ENCODE measurements at places on chromosomes 1 and 21.
A peak's percentile ranks its signal among the peaks of the same experiment; 100 is the strongest.

DNA sequence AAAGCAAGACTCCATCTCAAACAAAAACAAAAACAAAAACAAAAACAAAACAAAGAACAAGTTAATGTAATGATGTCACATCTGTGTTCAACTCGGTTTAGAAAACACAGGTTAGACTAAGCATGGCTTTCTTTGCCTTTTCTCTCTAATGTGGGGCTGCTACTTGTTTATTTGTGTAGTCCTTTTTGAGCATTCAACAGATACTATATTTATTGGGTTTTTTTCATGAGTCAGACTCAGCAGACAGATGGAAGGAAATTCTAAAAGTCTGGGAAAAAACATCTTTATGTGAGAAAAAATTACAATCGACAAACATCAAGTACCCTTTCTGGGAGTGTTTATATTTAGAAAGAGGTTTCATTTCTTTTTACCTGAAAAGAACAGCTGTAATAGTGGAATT lies 22.3 kb upstream of the OTUD3 start:
- no peak for DNase-seq
- H3K36me3 ChIP-seq: peaks cover 4% of the 10 kb centered on the region
- H3K27ac ChIP-seq: no peak overlapping the region
- H3K4me3 ChIP-seq: no peak overlapping the region
- H3K4me1 ChIP-seq: peaks cover 3% of the 10 kb centered on the region
- peaks cover 51% of the 10 kb centered on the region for H3K27me3 ChIP-seq

DNA sequence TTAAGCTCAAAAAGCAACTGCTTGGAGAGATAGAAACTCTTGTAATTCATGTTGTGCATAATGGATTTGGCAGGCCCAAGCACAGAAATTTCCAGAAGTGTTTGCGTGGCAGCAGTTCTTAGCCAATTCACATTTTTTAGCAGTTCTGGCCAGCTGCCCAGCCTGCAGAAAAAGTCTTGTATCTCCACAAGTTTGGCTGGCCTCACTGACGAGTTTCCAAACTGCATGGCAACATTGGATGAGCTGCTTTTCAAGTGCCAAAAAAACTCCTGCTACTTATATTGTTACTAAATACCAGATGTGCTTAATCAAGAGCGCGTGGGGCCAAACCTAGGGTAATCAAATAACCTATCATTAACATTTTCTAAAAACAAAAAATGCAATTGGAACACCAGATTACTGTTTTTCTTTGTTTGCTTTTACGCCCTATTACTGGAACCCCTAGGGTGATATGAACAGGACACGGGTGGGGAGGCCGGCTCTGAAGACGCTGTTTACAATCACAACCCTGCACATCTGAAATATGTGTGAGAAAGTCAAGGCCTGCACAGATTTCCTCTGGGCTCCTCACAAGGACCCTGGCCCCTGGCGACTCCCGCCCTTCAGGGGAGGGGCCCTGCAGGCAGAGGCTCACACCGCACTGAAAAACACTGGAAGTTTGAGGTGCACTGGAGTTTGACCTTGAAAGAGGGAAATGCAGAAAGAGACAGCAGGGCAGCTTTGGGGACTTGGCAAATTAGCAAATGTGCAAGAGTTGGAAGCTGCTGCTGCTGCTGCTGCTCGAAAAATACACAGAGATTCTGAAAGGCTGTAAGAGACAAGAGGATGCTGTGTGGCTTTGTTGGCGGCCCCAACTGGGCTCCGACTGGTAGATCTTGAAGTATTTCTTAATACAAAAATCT lies 55.2 kb upstream of the TARBP1 start:
- peaks cover 22% of the 10 kb centered on the region for H3K27me3 ChIP-seq
- no peak overlapping the region for H3K27ac ChIP-seq
- peaks cover 5% of the 10 kb centered on the region for H3K4me1 ChIP-seq
- H3K36me3 ChIP-seq: peaks cover 2% of the 10 kb centered on the region
- H3K4me3 ChIP-seq: no peak overlapping the region

- no peak overlapping the region for H3K4me3 ChIP-seq
- peaks cover 5% of the 10 kb centered on the region for H3K36me3 ChIP-seq
Observed at GRCh38 chr1:198363625-198364151, 176.8 kb downstream of the ATP6V1G3 start.

- no peak for DNase-seq
- peaks cover 3% of the 10 kb centered on the region for H3K36me3 ChIP-seq
- H3K4me1 ChIP-seq: no peaks in the 10 kb centered on the region
- no peaks in the 10 kb centered on the region for H3K27me3 ChIP-seq
- no peak overlapping the region for H3K27ac ChIP-seq
Observed at GRCh38 chr1:242890192-242890741, 364.8 kb downstream of the CEP170 start.

DNA sequence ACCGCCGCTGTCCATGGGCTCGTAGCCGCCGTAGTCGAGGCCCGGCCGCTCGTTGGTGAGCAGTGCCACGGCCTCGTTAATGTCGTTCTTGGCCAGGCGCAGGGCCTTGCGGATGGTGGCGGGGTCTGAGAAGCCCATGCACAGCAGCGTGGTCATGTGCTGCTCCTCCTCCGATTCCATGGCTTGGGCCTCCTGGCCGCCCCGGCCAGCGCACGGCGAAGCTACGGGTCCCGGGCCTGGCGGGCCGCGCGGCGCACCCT lies 300 bp downstream of the USP24 start:
- peaks cover 64% of the 10 kb centered on the region for H3K4me1 ChIP-seq
- peaks cover 6% of the 10 kb centered on the region for H3K36me3 ChIP-seq
- H3K27me3 ChIP-seq: no peaks in the 10 kb centered on the region
- peak overlapping the region; percentile 97 for H3K4me3 ChIP-seq
- DNase-seq: no peak

DNA sequence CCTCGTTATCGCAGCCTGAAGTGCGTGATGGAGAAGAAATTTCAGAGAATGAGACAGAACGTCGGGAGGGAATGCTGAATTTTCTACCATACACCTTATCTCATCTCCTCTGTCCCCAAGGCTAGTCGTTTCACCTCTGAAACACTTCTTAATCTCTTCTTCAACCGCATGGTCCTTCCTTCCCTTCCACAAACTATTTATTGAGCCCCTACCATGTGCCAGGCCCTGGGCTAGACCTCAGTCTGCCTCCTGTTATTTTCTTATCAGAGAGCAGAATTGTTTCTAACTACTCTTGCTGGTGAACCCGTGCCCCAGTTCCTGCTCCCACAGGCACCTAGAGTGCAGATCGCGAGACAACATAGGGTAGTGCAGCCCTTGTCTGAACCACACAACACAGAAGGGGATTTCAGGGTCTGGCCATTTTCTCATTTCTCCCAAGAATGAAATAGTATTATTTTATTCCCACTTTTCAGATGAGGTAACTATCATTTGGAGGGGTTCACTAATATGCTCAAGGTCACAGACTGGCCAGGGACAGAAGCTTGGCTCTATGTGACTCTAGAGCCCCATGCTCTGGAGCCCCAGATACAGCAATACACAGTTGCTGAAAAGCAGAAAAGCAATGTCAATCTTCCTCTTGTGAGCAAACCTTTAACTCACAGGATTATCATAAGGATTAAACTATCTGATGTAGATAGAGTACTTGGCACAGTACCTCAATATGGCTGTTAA lies 598 bp upstream of the ADIPOR1 start:
- H3K36me3 ChIP-seq: peaks cover 4% of the 10 kb centered on the region
- peak overlapping the region; percentile 98 for H3K4me3 ChIP-seq
- H3K4me1 ChIP-seq: peaks cover 29% of the 10 kb centered on the region
- peak overlapping the region; percentile 98 for H3K27ac ChIP-seq

GRCh38 chr1:84272401-84272800 lies 29.1 kb upstream of the SAMD13 start:
- H3K27ac ChIP-seq: peak overlapping the region; percentile 41
- no peak overlapping the region for H3K4me3 ChIP-seq
- no peak for DNase-seq
- H3K4me1 ChIP-seq: peaks cover 12% of the 10 kb centered on the region

DNA sequence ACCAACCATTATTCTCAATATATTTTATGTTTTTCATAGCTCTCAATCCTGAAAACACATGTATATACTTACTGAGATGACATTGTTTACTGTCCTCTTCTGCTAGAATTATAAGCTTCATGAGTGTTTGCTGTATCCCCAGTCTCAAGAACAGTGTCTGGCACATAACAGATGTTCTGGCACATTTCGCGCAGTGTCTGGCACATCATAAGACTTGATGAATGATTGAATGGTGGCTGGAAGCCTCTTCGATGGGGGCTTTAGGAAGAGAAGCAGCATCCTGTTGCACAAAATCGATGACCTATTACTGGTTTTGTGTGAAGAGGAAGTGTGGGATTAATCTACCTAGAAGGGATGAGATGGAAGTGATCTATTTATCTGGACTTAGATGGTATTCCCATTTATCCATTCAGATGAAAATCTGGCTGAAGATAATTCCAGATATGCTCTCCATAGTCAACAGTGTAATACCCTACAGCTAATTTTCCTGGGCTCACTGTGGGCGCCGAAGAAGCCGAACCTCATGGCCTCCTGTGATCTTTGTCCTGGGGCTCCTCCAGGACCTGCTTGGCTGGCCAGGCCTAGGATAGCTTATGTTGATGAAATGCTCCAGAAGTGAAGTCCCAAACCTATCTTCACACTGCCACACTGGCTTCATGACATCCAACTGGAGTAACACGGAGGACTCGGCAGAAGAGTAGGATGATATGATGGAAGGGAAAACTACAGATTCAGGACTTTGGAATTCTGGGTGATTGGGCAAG lies 26.5 kb downstream of the CD34 start:
- DNase-seq: no peak
- peak overlapping the region; percentile 99 for H3K27ac ChIP-seq
- peak overlapping the region; percentile 95 for H3K4me3 ChIP-seq
- peaks cover 44% of the 10 kb centered on the region for H3K4me1 ChIP-seq
- H3K27me3 ChIP-seq: peaks cover 10% of the 10 kb centered on the region

GRCh38 chr1:5878971-5879370 lies 113.3 kb downstream of the NPHP4 start:
- no peak overlapping the region for H3K27ac ChIP-seq
- H3K27me3 ChIP-seq: no peaks in the 10 kb centered on the region
- no peak for DNase-seq

DNA sequence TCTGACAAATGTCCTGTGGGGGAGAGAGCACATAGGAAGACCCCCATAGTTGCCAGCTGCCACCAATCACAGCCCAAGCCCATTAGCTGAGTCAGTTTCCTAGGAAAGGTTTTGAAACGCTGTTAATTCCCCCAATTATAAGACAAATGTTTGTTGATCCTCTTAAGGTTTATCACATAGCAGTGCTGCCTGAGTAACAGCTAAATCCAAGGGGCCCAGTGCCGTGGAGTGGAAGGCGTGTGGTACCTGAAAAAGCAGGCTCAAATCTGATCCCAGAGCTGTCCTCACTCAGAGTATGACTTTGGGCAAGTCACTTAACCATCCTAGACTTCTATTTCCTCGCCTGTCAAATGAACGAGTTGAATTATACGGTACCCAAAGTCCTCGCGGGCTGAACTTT lies 69.5 kb downstream of the GRIK3 start:
- peaks cover 22% of the 10 kb centered on the region for H3K27me3 ChIP-seq
- DNase-seq: no peak
- H3K36me3 ChIP-seq: no peaks in the 10 kb centered on the region
- no peak overlapping the region for H3K4me3 ChIP-seq
- H3K27ac ChIP-seq: no peak overlapping the region

- H3K4me1 ChIP-seq: peaks cover 2% of the 10 kb centered on the region
- H3K27me3 ChIP-seq: no peaks in the 10 kb centered on the region
- H3K36me3 ChIP-seq: peaks cover 2% of the 10 kb centered on the region
- H3K27ac ChIP-seq: no peak overlapping the region
Observed at GRCh38 chr1:232142403-232143314, 487.3 kb downstream of the SIPA1L2 start.

- H3K27me3 ChIP-seq: no peaks in the 10 kb centered on the region
- no peak within 1 kb of the TSS for H3K4me3 ChIP-seq
- H3K27ac ChIP-seq: no peak within 1 kb of the TSS
- DNase-seq: peak; percentile 92
- peaks cover 9% of the 10 kb centered on the region for H3K4me1 ChIP-seq
Observed at GRCh38 chr1:154982897-154983648, at the start of gene FLAD1. FLAD1 (plus strand) TSS chr1:154983344; CDS start chr1:154983695, 351 bp downstream.

DNA sequence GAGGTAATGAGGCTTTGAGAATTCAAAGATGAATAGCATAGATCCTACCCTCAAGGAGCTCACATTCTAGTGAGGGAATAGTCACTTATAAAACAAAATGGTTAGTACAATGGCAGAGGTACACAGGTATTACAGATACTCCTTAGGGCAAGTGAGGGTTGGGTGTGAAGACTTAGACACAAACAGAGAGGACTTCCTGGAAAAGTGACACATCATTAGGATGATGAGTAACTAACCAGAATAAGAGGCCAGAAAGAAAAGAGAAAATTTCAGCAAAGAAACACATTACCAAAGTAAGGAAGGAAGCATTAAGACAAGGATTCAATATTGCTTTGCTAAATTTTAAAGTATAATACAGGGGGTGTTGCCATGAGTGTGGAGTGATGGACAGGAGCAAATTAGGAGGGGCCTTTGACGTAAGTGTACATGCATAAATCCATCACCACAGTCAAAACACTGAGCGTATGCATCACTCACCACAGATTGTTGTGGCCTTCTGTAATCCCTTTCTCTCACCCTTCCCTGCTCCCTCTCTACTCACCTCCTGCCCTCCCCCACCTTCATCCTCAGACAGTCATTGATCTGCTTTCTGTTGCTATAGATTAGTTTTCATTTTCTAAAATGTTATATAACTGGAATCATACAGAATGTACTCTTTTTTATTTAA lies 7.9 kb downstream of the CD53 start:
- no peaks in the 10 kb centered on the region for H3K27me3 ChIP-seq
- DNase-seq: no peak
- H3K36me3 ChIP-seq: peaks cover 12% of the 10 kb centered on the region

DNA sequence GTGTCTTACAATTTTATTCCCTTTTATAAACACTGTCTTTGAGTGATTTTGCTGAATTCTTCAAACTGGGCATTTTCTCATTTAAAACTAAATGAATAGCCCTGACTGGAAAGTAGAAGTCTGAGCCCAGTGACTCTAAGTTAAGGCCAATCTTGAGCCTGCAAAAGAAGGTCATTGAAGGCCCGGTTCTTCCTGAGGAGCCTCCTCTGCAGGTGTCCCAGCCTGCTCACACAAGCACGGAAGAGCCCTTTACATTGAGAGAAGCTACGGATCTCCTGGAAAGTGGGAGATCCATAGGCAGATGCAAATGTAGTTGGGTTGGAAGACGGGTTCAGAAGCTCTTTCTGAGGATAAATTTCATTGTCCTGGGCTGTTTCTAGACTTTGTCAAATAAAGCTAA lies 3.9 kb downstream of the ZNF678 start:
- peaks cover 2% of the 10 kb centered on the region for H3K36me3 ChIP-seq
- H3K4me3 ChIP-seq: no peak overlapping the region
- no peak for DNase-seq
- H3K27me3 ChIP-seq: no peaks in the 10 kb centered on the region

- peaks cover 10% of the 10 kb centered on the region for H3K27me3 ChIP-seq
- DNase-seq: no peak
- peaks cover 3% of the 10 kb centered on the region for H3K4me1 ChIP-seq
- H3K36me3 ChIP-seq: no peaks in the 10 kb centered on the region
- H3K4me3 ChIP-seq: no peak overlapping the region
Observed at GRCh38 chr1:248613742-248614141, 16.2 kb upstream of the OR2T10 start.
